Osteocyte (in vitro differentiated cells): ENCODE measurements at places on chromosomes 11 and 22. TPM values are rescaled to one million over a fixed set of nuclear protein-coding genes. Genes with fewer than 3 reads are reported as not detected.

DNA sequence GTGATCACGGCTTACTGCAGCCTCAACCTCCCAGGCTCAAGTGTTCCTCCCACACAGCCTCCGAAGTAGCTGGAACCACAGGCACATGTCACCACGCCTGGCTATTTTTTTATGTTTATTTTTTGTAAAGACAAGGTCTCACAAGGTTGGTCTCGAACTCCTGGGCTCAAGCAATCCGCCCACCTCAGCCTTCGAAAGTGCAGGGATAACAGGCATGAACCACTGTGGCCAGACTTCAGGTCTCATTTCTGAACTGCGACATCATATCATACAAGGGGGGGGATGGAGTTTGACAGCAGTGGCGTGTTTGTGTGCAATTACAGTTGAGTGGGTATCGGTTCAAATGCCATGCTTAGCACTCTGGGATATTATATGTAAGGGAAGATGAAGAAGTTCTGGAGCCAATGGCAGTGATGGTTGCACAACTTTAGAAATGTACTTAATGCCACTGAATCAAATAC, 6.9 kb downstream of the NAALADL1 start:
- DNase-seq, result no peak

DNA sequence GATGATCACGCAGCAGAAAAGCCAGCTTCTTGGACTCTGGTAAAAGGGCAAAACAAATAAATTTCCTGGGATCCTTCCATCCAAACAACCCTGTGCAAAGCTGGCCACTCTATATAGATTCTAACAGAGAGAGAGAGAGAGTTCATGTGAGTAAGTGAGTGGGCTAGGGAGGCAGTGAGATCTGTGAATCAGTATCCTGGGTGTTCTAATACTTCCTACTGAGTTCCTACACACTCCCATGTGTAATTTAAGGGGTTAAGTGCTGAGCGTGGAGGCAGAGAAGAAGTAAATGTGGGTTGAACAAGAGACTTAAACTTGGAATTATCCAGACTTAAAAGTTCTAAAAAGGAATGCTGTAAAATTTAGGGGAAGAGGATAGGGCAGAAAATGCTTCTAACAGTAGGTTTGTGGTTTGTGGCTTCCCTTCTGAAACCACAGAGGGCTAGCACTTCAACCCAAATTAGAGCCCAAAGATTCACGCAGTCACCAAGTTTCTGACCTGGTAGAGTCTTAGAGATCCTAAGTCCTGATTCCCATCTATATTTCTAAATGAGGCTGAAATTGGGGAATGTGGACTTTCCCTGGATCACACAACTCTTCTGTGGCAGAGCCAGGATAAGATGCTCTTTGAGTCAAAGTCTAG, 413.9 kb downstream of the TENM4 start:
- no peak for DNase-seq

GRCh38 chr11:19818619-19819018, 106.0 kb downstream of the NAV2 start:
- no peak for DNase-seq

DNA sequence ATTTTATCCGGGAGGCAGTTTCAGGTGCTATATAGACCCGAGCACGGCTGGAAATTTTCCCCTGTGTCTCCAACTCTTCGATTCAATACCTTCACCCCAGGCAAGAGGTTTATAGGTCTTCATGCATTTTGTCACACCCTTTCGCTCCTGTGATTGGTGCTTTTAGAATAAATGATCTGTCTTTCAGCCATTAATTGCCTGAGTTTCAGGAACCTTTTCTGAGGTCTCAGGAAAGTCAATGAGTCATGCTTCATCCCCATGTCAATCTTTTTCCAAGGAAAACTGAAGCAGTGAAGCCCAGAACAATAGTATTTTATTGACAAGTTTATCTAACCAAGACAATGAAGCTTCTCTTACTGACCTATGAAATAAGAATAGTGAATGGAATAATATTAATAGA, 29.9 kb downstream of the FAM181B start:
- DNase-seq, result no peak

- no peak for DNase-seq
Measured at GRCh38 chr22:49066619-49067018, 761.1 kb downstream of the BRD1 start.

GRCh38 chr11:86978756-86979608, 23.8 kb upstream of the FZD4 start:
- DNase-seq, result no peak

- DNase-seq, result no peak
Measured at GRCh38 chr22:32745251-32745995, 56.1 kb upstream of the TIMP3 start.

DNA sequence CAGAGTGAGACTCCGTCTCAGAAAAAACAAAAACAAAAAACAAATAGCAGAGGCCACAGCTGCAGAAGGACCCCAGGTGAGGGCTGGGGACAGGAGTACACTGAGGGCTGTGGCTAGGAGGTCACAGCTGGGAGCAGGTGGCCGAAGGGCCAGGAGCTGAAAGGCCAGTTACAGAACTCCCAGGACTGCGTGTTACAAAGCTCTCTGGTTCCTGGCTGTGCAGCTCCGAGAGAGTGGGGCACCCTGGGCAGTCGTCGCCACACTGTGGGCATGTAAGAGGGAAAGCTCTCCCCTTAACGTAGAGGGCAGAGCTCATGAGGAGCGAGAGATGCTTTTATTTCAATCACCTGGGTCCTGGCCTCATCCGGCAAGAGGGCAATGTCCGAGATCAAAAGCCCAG, 10.1 kb upstream of the NCF4 start:
- DNase-seq, result no peak

DNA sequence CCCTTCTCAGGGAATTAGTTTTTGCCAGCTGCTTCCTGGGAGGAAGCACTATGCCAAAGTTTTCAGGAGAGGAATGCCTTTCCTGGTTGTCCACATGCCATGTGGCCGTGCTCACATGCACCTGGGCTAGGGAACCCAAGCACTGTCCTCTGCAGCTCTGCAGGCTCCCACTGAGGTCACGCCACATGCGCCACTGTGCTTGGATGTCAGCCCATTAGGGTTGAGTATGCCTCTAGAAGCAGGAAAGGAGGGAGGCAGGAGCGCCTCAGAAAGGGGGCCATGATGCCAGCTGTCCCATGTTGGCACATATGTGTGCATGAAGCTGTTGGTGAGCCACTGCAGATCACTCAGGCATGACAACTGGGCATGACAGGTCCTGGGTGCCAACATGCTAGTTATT, 81.6 kb upstream of the SUSD2 start:
- no peak for DNase-seq

DNA sequence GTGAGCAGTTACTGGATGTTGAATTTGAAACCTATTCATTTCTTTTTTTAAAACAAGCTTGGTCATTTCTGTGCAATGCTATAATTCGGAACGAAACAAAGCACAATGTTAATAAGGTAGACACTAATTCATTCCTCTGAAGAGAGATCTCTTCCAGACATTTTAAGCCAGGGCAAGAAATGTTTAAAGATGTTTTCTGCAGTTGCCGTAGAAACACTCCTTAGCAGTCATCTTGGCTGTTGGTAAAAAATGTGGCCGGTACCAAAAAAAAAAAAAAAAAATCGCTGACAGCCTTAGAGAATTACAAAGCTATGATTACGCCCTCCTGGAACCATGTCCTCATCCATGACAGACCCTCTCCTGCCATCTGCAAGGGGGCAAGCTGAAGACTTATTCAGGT, 66.4 kb upstream of the TTC12 start:
- no peak for DNase-seq

- no peak for DNase-seq
Measured at GRCh38 chr22:37827056-37827455, 3.9 kb downstream of the GALR3 start.

- DNase-seq, result no peak
Measured at GRCh38 chr11:26134481-26135355, 197.2 kb upstream of the ANO3 start.

- peak; percentile 71 for DNase-seq
Measured at GRCh38 chr11:9069256-9069655, 22.1 kb downstream of the SCUBE2 start.

DNA sequence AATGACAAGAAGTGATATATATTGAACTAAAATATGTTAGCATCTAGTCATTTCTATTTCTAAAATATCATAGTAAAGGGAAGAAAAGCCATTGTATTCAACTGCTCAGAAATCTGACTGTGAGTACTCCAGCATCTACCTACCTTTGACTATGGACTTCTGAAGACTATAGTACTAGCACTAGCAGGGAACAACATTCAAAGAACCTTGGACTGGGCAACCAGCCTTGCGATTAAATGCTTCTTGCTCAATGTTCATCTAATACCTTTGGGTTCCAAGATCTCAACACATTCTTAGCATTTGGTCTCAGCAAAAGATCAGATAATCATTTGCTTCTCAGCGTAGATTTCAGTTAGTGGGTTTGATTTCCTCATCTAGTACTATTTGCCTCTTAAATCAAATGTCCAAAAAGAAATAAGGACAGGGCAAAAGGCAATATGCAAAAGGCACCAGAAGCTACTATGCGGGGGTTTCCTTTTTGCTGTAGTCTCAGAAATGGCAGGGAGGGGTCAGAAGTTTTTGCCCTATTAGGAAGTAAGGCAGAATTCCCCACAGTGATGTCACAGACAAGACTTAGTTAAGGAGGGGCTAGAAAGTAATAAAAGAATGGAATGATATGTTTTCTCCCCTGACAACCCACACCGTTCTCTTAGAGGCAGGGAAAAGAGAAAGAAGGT, 80.6 kb downstream of the GAB2 start:
- DNase-seq, result no peak

DNA sequence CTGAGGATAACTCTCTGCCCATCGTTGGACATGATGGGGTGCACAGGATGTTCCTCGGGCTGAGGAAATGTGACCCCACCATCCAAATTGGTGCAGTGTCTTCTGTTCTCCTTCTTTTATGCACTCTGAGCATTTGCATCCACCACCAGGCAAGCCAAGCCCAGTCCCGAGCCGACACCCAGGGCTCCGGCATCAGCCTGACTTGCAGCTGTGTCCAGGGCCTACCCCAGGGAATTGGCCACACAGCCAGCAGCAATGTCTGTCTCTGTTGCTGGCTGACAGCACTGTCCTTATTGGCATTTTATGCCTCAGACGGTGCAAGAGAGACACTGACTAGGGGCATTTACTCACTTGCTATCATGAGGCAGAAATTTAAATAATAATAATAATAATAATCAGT, 25.4 kb upstream of the CPT1A start:
- DNase-seq, result no peak

DNA sequence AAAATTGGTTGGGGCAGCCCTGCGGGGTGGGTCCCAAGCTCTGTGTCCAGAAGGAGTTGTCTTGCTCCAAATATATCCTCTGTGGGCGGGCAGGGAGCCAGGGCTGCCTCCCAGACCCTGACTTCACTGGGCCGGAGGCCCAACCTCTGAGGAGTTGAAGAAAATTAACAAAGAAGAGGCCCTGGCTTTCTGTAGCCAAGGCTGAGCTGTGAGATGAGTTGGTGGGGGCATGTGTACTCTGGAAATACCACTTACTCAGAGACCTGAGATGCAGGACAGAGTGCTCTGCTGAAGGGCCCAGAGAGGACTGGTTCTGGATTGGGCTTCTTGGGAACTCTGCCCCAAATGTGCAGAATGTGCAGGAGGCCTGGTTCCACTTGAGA, 96.3 kb downstream of the SWAP70 start:
- DNase-seq, result peak; percentile 90

GRCh38 chr22:37994049-37994448, 9.7 kb upstream of the SOX10 start:
- no peak for DNase-seq

DNA sequence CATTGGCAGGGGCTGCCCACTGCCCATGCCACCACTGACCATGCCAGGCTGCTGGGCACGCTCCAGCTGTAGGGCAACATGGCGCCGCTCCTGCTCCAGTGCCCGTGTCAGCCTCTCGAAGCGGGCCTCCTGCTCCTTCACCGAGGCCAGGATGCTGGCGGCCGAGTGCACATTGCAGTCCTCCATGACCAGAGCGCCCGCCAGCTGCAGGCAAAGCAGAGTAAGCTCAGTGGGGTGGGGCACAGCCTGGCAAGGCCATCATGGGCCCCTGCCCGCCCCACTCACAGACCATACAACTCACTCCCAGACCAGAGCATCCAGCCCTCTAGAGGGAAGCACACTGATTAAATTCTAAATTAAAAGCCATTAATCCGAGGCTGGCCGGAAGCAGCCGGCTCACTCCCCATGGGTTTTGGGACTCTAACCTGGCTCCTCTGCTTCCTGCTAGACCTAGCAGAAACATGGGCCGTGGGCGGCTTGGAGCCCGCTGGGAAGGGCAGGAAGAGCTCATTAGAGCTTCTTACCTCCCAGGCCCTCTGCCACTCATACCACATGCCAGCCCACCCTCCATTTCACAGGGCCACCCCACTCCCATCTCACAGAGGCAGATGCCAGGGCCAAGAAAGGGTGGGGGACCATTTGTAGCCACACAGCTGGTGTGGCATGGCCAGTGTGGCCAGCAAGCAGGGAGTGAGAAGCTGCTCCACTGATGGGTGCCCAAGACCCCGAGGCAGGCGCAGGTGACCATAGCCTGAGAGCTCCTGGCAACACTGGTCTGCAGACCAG, 25.8 kb downstream of the ARVCF start:
- no peak for DNase-seq

DNA sequence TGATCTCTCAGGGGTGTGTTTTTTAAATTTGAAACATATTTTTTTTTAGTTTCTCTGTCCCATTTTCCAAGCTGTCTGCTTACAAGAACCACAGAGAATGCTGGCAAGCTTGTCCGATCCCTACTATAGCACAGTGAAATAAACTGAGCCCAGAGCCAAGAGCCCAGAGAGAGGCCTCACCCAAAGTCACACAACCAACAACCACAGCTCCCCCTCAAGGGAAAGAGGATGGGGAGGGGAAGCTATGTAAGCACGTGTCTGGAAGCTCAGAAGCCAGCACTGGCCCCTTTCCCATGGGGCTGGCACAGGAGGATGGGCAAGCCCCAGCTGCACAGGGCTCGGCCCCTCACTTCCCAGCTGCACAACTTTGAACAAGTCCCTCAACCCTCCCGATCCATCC, 3.2 kb upstream of the SART1 start:
- no peak for DNase-seq

GRCh38 chr22:24429411-24430365, 2.3 kb downstream of the ADORA2A start:
- no peak for DNase-seq

DNA sequence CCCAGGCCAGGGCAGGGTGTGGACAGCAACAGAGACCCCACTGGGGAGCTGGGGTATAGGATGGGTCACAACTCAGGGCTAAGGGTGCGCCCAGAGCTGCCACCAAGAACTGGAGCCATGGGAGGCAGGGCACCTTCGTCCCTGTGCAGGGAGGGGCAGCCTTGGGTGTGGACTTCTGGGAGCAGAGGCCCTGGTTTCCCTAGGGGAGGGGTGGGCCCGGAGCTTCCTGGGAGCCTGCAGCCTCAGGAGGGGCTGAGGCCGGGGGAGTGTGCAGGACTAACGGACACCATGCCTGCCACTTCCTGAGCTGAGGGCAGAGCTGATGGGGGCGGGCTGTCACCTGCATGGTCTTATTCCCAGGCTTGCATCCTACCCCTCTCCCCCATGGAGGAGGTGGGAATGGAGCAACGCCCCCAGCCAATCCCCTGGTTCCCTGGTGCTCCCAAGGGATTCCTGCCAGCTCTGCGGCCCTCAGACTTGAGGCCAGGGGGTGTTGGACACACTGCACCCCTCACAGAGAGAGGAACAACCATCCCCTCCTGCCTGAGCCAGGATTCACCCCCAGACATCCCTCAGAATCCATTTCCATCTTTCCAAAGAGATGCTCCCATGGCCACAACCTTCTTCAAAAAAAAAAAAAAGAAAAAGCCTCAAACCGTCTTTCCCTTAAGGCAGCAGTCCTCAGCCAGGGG, 225.7 kb downstream of the CTTN start:
- no peak for DNase-seq

CD44 gene
- total RNA-seq, result 283 and 309 TPM in 2 replicates

OR6T1 gene
- not detected in 2 replicates for total RNA-seq

NEU3 gene
- total RNA-seq, result 9.4 and 10.1 TPM in 2 replicates

MYOD1 gene
- total RNA-seq, result not detected in 2 replicates

TXNRD2 gene
- total RNA-seq, result 12.6 and 13.1 TPM in 2 replicates

ATG2A gene
- 23.6 and 28.7 TPM in 2 replicates for total RNA-seq

MS4A6E gene
- total RNA-seq, result not detected in 2 replicates

VWCE gene
- 8.8 and 10.7 TPM in 2 replicates for total RNA-seq
